ENCODE measurements at places on chromosomes 13 and 19. TPM values are rescaled to one million over a fixed set of nuclear protein-coding genes. Genes with fewer than 3 reads are reported as not detected.

F10 gene
- total RNA-seq = not detected

CATSPERD gene
- not detected for total RNA-seq

CASP14 gene
- total RNA-seq = not detected

KLF1 gene
- not detected for total RNA-seq

ZNF793 gene
- total RNA-seq = not detected

PTGIR gene
- 0.06 TPM for total RNA-seq

COX7A1 gene
- total RNA-seq = not detected

SHISA7 gene
- total RNA-seq = not detected

ZNF112 gene
- 2.3 TPM for total RNA-seq

TEX29 gene
- total RNA-seq = 0.19 TPM

IGSF23 gene
- total RNA-seq = 0.59 TPM

IGFL3 gene
- total RNA-seq = not detected

Data from A549 treated with CpdA at 1 μM for 4 hours (cell line).